T-helper 17 cell (primary cell): ENCODE measurements at places on chromosomes 12 and 14. TPM values are rescaled to one million over a fixed set of nuclear protein-coding genes. Genes with fewer than 3 reads are reported as not detected.
A peak's percentile ranks its signal among the peaks of the same experiment; 100 is the strongest.

- DNase-seq = no peak
These were observed 493 bp downstream of the HOXC5 start for GRCh38 chr12:54033106-54033979.

GRCh38 chr12:27383429-27384260, 51.0 kb downstream of the BMAL2 start:
- DNase-seq = peak; percentile 50

- DNase-seq = no peak
These were observed 85.5 kb downstream of the TESC start for GRCh38 chr12:117013726-117014125.

GRCh38 chr12:124405151-124405550, 110.3 kb downstream of the RFLNA start:
- no peak for DNase-seq

PROX2 gene
- total RNA-seq = not detected
